AML-193 (cell line): ENCODE measurements at places on chromosomes 11 and 22.

DNA sequence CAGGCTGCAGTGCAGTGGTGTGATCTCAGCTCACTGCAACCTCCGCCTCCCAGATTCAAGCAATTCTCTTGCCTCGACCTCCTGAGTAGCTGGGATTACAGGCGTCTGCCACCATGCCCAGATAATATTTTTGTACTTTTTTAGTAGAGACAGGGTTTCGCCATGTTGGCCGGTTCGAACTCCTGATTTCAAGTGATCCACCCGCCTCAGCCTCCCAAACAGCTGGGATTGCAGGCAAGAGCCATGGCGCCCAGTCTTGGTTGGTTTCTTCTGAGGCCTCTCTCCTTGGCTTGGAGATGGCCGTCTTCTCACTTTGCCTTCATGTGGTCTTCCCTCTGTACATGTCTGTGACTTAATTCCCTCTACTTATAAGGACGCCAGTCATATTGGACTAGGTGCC lies 254.6 kb downstream of the BUD13 start:
- no peak for DNase-seq

DNA sequence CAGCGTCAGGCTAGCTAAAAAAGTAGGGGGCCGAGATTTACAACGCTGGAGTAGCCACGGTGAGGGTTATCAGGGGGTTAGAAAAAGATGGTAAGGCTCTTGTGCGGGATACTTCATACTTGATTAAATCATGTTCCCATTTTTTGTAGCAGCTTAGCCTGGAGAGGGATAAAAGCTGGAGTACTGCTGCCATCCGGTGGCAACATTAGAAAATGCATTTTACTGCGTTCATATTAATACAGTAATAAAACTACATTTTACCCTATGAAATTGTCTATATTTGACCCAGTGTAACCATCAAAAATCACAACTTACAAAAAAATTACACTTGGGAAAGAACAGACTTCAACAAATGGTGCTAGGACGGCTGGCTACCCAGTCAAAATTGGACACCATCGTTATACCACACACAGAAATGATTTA lies 17.3 kb downstream of the RPUSD4 start:
- DNase-seq = peak; percentile 56

GRCh38 chr11:86673055-86673843 lies 833 bp upstream of the ME3 start:
- peak; percentile 7 for DNase-seq

GRCh38 chr11:32489464-32489863 lies 54.1 kb upstream of the WT1 start:
- DNase-seq = no peak

DNA sequence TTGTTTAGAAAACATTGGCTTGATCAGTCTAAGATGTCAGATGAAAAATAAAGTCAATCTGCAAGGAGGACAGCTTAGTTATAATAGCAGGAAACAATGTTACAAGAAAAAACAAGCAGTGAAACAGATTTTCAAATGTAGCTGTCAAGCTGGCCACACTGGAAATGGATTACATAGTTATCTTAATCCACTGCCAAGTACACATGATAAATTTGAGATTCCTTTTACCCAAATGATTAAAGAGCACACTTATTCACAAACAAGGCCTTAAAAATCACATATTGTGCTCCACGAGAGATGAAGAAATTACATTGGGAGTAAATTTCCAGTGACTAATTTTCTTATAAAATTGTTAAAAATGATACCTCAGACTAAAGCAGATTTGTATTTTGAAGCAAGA lies 17.5 kb upstream of the ESAM start:
- no peak for DNase-seq

- no peak for DNase-seq
Measured at GRCh38 chr22:27719036-27719347, 82.6 kb downstream of the MN1 start.

DNA sequence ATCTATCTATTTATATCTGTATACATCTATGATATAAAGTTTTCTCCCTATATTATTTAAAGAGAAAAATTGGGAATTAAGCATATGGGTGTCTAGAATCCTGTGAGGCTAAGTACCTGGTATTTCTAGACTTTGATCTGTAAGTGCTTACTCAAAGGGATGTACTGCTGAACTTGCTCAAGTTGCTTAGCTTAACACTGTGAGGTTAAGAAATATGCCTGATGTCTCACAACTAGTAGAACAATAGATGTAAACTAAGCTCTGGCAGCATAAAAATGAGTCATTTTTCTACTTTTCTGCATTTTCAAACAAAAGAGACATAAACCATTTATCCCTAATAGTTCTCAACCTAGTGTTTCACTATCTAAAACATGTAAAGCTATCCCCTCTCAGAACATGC lies 744.4 kb upstream of the ANO3 start:
- no peak for DNase-seq

DNA sequence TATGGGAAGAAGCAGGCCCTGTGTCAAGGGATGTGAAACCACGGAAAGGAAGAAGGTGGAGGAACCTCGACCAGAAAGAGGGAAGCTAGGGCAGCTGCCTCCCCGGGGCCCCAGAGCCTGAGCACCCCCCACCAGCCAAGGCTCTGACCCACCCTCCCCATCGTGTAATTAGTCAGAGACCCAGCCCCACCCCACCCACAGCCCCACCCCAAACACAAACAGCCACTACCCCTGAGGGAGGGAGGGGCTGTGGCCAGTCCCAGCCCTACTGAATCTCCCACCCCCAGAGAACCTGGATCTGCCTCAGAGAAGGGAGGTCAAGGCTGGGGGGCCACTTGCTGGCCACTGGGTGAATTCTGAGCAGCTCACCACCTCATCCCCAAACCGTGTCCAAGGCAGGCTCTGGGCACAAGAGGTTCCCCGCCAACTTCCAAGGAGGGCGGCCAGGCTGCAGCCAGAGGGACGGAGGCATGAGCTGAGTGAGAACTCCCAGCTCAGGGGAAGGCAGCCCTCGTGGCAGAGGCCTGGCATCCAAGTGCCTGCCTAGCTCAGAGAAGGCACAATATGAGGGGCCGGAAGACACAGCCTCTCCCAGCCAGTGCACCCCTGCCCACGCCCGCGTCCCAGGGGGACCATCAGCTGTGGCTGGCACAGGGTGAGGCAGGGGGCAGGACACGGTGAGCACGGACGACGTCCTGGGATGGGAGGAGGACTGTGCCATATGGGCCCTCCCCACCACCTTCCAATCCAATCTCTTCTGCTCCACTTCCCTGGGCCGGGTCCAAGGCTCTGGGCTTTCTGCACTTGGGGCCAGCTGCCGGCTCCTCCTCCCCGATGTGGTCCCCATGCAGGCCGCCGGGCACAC lies 2.7 kb downstream of the PLXNB2 start:
- DNase-seq = no peak

DNA sequence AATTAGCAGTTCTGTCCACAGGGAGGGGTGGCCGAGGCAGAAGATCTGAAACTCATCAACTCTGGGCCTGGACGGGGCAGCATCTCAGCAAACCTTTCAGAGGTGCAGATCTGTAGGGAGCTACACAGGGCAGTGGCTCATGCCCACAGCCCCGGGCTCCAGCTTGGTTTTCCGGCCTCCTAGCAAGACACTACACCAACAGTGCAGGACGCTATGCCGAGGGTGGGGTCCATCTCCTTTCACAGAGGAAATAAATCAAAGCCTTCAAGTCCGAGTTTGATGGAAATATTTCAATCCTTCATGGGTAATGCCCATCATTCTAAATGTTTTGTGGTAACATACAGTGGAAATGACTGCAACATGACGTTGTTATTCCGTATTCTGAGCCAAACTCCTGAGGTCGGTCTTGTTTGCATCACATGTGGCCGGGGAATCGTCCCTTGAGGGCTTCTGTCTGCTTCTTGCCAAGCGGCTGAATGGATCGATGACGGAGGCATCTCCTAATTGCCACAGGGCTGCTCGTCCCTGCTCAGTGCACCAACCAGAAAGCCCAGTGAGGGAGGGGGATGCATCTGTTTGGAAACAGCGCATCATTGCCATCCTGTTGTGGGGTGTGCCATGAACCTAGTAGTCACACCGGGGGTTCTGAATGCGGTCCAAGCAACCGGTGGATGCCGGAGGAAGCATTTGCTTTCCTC lies 30.0 kb downstream of the LINC01488 start:
- DNase-seq = no peak

- no peak for DNase-seq
Measured at GRCh38 chr22:29979777-29980321, 96.9 kb downstream of the MTMR3 start.

DNA sequence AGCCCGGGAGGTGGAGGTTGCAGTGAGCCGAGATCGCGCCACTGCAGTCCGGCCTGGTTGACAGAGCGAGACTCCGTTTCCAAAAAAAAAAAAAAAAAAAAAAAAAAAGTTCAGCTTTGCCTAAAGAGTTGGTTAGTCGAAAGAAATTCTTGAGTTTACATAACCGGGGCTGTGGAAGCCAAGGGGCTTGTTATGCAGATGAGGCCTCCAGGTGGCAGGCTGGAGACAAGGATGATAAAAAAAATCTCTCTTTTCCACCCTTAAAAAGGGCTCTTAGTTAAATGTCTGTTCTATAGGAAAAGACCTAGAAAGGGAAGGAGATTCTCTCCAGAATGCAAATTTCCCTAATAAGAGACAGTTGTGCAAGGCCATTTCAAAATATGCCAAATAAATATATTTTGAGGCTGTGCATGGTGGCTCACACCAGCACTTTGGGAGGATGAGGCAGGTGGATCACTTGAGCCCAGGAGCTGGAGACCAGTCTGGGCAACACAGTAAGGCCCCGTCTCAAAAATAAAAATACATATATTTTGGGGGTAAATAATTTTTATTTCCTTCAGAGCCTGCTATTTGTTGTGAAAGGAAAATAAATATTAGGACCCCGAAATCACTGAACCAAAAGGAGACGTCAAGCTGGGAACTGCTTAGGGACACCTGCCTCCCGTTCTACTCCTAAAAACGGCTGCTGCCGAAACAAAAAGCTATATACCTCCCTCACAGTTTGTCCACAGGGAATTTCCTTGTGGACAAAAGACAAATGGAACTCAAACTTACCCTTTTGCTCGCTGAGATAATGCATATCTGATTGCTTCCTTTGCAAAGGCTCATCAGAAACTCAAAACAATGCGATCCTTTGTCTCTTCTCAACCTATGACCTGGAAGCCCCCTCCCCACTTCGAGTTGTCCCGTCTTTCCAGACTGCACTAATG lies 2.4 kb upstream of the IFITM2 start:
- peak; percentile 63 for DNase-seq

- DNase-seq = no peak
Measured at GRCh38 chr22:21599053-21599893, 30.5 kb downstream of the YDJC start.

DNA sequence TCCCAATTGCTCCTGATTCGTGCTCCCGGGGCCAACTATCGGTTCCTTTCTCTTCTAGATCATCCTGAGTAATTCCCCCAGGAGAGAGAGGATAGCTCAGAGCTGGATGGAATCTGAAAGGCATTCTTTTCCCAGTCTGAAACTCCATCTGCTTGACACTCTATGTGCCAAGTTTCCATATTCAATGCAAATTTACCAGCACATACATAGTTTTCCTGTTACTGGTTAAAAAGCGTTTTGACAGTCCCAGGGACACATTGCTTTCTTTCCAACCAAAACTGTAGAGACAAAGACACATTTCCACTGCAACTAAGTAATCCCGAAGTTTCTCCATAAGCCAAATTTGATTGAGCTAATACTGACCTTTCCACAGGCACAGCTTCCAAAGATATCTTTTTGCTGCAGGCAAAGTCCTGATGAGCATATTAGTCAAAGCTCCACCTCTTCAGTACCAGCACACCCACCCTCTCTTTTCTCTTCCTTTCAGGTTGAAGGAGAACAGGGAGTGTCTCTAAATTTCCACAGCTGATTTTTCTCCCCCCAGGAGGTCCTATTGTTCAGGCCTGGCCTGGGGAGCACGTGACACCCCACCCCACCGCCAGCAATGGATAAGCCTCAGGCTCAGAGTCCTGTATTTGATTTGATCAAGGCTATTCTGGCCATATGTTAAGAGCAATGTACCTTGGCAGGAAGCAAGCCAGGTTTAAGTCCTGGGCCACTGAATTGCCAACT lies 9.7 kb upstream of the ANKK1 start:
- no peak for DNase-seq

DNA sequence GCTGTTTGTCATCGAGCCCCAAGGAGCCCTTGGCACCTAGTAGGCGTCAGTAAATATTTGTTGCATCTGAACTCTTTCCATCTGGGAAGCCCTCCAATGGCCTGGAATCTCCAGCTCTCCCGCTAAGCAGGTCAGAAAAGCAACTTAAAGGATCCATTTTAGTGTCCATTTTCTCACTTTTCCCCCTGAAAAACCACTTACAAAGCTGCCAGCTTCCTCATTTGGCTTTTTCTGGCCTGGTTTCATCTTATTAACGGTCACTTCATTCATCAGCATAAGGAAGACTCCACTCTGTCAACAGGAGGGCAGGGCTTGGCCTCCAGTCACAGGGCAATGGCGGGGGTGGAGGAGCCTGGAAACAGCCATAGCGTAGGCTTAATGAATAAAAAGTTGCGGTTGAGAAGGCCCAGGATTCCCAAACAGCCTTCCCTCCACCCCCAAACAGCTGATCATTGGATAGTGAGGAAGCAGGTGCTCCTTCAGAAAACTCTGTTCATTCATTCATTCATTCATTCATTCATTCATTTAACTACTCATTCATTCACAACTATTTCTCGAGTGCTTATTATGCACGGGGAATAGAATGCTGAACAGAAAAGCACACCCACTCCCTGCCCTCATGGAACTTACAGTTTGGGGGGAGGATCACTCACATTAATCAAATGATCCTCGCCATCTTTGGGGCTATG lies 104.5 kb upstream of the RCN1 start:
- DNase-seq = no peak

DNA sequence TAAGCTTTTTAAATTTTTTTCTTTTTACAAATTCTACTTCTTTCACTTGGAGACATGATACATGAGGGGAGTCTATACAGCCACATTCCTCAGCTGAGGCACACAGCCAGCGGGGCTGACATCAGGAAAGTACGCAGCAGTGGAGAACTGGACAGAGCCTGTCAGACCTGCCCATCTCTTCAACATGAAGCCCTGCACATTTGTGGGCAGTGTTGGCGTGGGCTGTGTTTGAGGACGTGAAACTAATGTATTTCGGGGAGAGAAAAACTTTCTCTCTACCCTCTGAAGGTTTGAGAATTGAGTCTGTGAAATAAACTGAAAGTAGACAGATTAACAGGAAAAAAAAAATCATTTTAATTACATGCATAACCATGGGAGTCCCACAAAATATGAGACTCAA lies 84.8 kb upstream of the HTATIP2 start:
- no peak for DNase-seq

- no peak for DNase-seq
Measured at GRCh38 chr11:119889111-119889510, 160.1 kb upstream of the NECTIN1 start.

DNA sequence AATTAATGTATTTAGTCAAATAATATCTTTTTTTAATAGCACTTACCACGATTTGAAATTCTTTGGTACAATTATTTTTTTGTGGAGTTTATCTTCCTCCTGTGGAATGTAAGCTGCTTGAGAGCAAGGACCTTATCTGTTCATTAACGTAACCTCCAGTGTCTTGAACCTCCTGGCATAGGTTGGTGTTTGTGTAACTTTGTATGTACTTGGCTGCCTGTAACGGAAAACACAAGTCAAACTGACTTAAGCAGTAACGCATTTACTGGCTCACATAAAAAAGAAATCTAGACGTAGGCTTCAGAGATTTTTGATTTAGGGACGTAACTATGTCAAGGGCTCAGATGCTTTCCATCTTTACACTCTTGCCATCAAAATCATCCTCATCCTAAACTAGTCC lies 56.1 kb downstream of the ARHGEF12 start:
- DNase-seq = no peak
